Stimulated activated CD8-positive, alpha-beta memory T cell treated with anti-CD3 and anti-CD28 coated beads, Interleukin-15, amount 100 ng/mL, for 24 hours (primary cell): ENCODE measurements at places on chromosomes 7 and 10.

DNA sequence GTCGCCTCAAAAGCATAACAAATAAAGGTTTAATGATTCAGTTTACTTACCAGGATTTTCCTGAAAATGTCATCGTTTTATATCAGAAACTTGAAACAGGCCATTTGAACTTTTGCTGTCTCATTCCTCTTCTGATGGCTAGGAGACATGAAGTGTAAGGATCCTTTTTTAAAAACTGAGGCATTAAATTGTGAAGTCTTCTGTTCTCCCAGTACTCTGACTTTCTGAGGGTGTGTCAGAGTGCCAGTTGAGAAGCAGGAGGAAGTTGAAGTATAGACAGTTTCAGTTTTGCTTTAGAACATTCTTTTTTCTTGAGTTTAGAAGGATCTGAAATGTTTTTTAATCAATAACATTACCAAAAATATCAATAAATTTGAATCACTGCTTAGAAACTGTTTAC, at the start of gene SAMD9L:
TSS of gene SAMD9L (minus strand) at position 242 of the 400 bp plus-strand sequence. CDS start 12,414 bp downstream, outside the sequence.
- DNase-seq, result no peak

GRCh38 chr10:47143072-47143471, 156.9 kb upstream of the GDF10 start:
- no peak for DNase-seq

GRCh38 chr10:10976652-10977051, 41.0 kb upstream of the CELF2 start:
- DNase-seq, result no peak

GRCh38 chr10:67790534-67791408, 47.2 kb downstream of the DNAJC12 start:
- no peak for DNase-seq

GRCh38 chr10:84026821-84027257, 112.5 kb upstream of the GHITM start:
- no peak for DNase-seq

- no peak for DNase-seq
Measured at GRCh38 chr10:48472501-48473069, 132.3 kb downstream of the ARHGAP22 start.
